Amniotic stem cell (primary cell): ENCODE measurements at places on chromosomes 2 and 18.
A peak's percentile ranks its signal among the peaks of the same experiment; 100 is the strongest.

DNA sequence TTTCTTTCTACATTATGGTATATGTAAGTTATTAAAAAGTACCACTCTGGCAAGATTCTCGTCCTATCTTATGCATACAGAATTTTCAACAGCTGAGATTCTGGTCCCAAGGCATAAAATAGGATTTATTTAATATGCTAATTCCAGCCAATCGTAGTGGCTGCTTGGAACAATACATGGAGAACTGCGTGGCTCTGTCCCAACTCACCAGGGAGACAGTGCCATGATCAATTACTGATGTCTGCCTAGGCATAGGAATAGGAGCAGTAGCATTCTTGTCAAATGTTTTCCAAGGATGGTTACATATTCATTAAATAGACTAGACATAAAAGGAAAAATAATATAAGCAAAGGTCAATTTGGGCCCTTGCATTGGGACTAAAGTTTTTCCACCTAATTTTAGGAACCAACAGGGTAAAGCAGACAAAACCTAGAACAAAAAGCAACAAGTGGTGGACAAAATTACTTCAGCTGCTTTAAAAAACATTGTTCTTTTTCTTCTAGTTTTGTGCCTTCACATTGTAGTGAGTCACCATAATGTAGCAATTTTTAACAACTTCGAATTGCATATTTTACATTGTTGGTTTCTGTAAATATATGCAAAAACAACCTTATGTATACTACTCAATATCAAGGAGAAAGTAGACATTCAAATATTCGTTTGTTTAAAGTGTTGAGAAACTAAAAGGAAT lies 232.8 kb upstream of the ATP5MC3 start:
- no peak for DNase-seq

DNA sequence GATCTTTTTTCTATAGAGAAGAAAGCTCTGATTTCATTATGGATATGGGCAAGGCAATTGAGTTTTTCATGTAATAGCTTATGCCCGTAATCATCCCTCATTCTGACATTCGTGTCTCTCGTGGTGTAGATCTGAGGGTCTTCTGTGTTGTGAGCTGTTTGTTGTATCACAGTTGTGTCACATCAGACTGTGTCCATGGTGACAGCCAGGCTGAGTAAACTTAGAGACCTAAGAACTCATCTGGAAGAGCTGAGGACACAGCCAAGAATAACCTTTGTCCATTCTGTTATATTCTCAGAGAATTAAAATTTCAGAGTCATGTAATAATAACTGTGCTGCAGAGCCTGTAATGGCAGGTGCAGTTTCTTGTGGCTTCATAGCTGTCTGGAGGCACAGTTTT lies 116.5 kb downstream of the ATP9B start:
- DNase-seq: no peak

DNA sequence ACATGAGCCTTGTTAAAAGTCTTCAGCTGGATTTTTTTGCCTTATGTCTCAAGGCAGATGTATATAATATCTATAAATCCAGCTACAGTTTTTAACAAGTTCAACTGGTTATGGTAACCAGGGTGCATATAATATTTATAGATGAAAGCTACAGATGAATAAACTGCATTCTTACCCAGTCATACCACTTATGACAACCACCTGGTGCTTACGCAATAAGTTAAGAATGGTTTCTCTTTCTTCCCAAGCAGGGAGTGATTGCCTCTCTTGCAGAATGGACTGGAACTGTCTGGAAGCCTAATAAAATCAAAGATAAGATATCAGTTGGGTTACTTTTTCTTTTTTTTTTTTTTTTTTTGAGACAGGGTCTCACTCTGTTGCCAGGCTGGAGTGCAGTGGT lies 19.6 kb downstream of the DHX57 start:
- DNase-seq: no peak

DNA sequence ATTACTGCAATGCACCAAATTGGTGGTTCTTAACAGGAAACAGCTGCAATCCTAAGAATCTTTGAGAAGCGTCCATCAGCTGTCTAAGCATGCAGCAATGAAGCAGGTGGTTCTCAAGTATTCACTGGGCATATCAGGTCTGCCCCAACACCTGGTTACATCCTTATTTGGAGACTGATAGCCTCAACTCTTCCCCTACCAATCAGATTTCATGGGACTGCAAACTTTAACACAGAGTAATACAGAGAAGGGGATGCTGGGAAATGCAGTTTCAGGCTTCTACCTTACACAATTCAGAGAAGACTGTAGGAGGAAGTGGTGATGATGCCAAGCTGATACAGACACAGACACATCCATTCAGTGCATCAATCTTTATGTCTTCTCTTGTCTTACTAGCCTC lies 240.5 kb downstream of the BCL2 start:
- DNase-seq: no peak

- no peak for DNase-seq
These were observed 6.5 kb upstream of the KCNF1 start for GRCh38 chr2:10905006-10905861.

GRCh38 chr2:111698743-111699554 lies 185.0 kb downstream of the ANAPC1 start:
- DNase-seq: peak; percentile 92

DNA sequence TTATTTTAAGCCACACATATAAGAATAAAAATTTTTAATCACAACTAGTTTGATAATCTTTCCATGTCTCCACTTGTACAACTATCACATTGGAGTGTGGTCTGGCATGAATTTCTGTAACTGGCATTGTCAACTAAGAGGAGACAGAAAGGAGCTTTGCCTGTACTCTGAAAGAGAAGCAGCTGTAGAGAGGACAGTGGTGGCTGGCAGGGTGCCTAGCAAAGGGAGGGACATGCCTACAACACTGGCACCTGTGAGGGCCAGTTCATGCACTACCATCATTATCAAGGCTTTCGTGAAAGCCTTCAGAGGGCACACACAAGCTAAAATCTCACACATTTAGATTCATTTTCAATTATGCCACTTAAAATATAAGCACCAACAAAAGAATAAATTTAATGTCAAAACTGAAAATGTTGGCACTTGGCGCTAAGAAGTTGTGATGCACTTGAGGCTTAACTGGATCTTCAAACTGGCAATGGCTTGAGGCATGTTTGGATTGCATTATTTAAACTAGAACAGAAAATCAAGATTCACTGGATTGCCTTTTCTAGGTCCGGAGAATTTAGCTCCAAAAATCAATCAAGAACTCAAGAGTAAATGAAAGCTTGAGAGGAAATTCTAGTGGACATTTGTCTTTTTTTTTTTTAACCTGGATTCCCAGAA lies 238.6 kb downstream of the ZNF385B start:
- DNase-seq: no peak

GRCh38 chr2:29063646-29064345 lies 10.5 kb downstream of the PCARE start:
- DNase-seq: peak; percentile 17

- DNase-seq: no peak
These were observed 630 bp downstream of the PPM1G start for GRCh38 chr2:27408601-27409320.

DNA sequence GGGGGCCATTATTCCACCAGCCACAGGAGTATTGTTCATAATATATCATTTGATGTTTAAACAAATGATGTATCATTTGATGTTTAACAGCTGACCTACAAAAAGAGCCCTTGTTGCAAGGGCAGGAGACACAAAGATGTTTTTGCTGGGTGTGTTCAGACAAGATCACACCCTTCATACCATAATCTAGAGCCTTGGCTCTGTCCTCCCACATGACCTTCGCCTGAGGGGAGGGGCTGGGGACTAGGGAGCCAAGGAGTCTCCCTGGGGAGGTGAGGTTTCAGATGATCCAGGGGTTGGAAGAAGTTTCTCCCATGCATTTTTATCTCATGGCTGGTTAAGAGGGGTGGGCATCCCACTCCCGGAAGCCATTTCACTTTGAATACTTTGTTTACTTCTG lies 33.5 kb downstream of the CDC42EP3 start:
- DNase-seq: peak; percentile 38
